Activated T-helper 17 cell treated with anti-CD3 and anti-CD28 coated beads, Interleukin-2, amount 50 U/mL, for 72 hours (primary cell): ENCODE measurements at places on chromosomes 2 and 18. TPM values are rescaled to one million over a fixed set of nuclear protein-coding genes. Genes with fewer than 3 reads are reported as not detected.

GRCh38 chr2:10329880-10330699 is 27.4 kb downstream of the HPCAL1 start:
- H3K4me1 ChIP-seq, result peaks cover 50% of the 10 kb centered on the region
- H3K4me3 ChIP-seq, result peak overlapping the region; percentile 88
- H3K36me3 ChIP-seq, result peaks cover 58% of the 10 kb centered on the region
- peak; percentile 9 for ATAC-seq

DNA sequence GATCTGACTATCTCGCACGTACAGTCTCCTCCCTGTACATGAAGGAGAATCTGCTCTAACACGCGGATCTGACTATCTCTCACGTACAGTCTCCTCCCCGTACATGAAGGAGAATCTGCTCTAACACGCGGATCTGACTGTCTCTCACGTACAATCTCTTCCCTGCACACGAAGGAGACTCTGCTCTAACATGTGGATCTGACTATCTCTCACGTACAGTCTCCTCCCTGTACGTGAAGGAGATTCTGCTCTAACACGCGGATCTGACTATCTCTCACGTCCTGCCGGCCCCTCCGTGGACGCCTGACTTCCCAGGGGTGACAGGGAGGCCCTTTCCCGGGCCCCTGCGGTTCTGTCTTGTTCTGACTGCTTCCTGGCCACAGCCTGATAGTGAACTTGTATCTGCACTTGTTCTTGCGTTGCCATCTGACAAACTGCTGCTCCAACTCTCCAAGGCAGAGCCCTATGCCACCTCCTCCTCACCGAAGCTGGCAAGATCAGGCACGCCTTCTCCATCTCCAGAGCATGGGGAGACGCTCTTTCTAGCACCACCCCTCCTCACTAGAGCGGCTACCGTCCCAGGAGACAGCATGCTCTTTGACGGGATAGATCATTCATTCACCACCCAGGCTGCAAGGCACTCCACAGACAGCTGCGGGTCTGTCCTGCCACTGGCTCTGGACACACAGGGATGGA is 238.6 kb downstream of the TWIST2 start:
- H3K4me1 ChIP-seq, result no peaks in the 10 kb centered on the region
- H3K4me3 ChIP-seq, result no peak overlapping the region

DNA sequence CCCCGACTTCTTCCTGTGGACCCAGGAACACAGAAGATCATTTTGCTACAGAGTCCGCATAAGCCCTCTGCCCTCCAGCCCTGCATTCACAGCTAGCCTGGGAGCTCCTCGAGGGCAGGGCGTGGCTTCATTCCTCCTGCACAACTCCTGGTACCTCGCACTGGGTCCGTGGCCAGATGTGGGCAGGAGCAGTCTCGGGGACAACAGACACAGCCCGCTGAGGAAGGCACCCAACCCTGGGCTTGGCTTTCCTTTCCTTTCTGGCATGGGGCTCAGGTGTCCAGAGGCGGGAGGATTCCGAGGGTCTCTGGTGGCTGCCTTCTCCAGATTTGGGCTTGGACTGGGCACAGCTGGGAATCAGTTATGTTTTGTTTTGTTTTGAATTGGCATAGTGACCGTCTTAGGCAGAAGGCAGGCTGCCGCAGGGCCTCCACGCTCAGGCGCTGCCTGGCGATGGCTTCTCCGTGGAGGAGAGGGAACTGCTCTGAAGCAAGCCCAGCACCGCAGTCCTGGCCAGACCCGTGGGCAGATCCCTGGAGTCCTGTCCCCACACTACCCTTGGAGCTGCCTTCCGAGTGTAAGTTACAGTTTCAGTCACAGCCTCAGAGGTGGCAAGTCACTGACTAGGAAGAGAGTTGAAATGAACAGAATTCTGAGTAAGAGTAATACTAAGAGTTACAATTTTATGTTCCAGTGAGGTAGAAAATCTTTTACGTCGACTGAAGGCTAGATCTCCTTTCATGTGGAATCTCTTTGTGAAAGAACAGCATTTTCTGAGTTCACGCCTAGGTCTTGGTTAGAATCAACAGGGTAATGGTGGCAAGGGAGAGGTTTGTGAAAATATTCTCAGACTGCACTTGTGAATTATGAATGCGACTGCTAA is 47.9 kb downstream of the LDLRAD4 start:
- H3K27ac ChIP-seq, result peak overlapping the region; percentile 95
- peak overlapping the region; percentile 88 for H3K4me3 ChIP-seq
- no peaks in the 10 kb centered on the region for H3K27me3 ChIP-seq
- peaks cover 51% of the 10 kb centered on the region for H3K4me1 ChIP-seq
- peak; percentile 82 for ATAC-seq
- H3K36me3 ChIP-seq, result no peaks in the 10 kb centered on the region

- ATAC-seq, result no peak
- peaks cover 15% of the 10 kb centered on the region for H3K36me3 ChIP-seq
Measured at GRCh38 chr2:69992310-69993047, 31.0 kb upstream of the ASPRV1 start.

- no peak overlapping the region for H3K27ac ChIP-seq
- H3K36me3 ChIP-seq, result no peaks in the 10 kb centered on the region
Measured at GRCh38 chr2:78718473-78718872, 307.0 kb upstream of the REG3G start.

- no peaks in the 10 kb centered on the region for H3K4me1 ChIP-seq
- no peaks in the 10 kb centered on the region for H3K27me3 ChIP-seq
- no peaks in the 10 kb centered on the region for H3K36me3 ChIP-seq
- H3K27ac ChIP-seq, result no peak overlapping the region
- H3K4me3 ChIP-seq, result no peak overlapping the region
Measured at GRCh38 chr2:16869711-16870110, 204.1 kb upstream of the CYRIA start.

DNA sequence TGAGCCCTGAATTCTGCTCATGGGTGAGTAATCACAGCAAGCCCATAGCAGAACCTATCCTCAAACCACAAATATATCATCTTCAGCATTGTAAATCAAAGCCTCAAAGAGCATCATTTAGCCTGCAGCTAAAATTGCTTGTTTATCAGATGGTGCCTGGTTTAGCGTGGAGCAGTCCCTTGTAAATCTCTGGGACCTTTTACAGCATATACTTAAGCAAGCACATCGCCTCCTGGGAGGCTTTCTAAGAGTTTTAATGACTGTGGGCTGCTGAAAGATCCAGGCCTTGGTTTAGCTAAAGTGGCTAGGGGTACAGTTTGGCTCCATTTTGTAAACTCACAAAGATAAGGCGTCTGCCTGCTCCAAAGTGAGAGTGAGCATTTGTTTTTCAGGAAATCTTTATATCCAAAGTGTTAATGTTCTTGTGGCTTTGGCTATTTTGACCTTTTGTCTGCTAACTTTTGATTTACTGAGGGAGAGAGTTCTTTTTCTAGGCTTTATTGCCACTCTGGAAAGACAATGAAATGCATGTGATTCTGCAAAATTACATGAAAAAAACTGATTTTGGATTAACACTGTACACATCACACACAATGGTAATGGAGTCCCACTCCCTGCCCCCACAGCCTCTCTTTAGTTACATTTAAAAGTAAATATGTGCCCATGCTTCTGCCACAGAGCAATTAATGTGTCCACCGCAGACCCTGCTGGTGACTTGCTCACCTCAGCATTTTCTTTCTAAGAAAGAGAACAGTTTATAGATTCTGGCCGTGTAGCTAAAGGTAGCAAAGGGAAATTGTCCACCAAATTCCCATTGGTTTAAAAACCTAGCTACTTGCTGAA is 194.8 kb downstream of the LNPK start:
- no peaks in the 10 kb centered on the region for H3K36me3 ChIP-seq
- no peaks in the 10 kb centered on the region for H3K4me1 ChIP-seq
- no peak overlapping the region for H3K27ac ChIP-seq
- no peak for ATAC-seq
- H3K27me3 ChIP-seq, result peaks cover 17% of the 10 kb centered on the region

- H3K27ac ChIP-seq, result peak overlapping the region; percentile 83
- peak overlapping the region; percentile 79 for H3K4me3 ChIP-seq
- peak; percentile 58 for ATAC-seq
- H3K27me3 ChIP-seq, result no peaks in the 10 kb centered on the region
- H3K36me3 ChIP-seq, result no peaks in the 10 kb centered on the region
Measured at GRCh38 chr2:147663962-147664361, 180.9 kb upstream of the ACVR2A start.

DNA sequence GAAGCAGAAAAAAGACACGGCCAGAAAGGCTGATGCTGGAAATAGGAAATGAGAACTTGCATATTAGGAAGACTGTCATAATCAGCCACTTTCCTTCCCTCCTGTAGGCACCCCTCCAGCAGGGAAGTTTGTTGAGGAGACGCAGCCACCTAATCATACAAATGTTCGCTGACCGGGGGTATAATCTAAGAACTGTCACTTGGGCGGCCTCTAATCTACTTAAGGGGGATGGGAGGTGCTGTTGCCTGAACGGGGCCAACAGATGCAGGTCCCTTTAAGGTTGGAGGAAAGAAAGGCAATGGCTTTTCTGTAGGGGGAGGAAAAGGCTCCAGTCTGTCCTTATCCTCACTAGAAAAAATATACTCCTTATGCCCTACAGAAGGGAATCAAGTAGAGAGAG is 50.6 kb downstream of the DNAJC10 start:
- ATAC-seq, result no peak
- H3K4me3 ChIP-seq, result no peak overlapping the region
- H3K36me3 ChIP-seq, result peaks cover 100% of the 10 kb centered on the region
- no peaks in the 10 kb centered on the region for H3K27me3 ChIP-seq
- no peaks in the 10 kb centered on the region for H3K4me1 ChIP-seq

- peak overlapping the region; percentile 98 for H3K27ac ChIP-seq
- H3K4me1 ChIP-seq, result peaks cover 28% of the 10 kb centered on the region
- H3K36me3 ChIP-seq, result peaks cover 21% of the 10 kb centered on the region
- no peaks in the 10 kb centered on the region for H3K27me3 ChIP-seq
Measured at GRCh38 chr2:134119117-134119712, 134.7 kb upstream of the MGAT5 start.

- no peaks in the 10 kb centered on the region for H3K4me1 ChIP-seq
- ATAC-seq, result no peak
- no peaks in the 10 kb centered on the region for H3K36me3 ChIP-seq
- H3K27me3 ChIP-seq, result peaks cover 9% of the 10 kb centered on the region
Measured at GRCh38 chr2:107721178-107721577, 105.5 kb upstream of the RGPD4 start.

- no peaks in the 10 kb centered on the region for H3K27me3 ChIP-seq
- peaks cover 23% of the 10 kb centered on the region for H3K4me1 ChIP-seq
- H3K36me3 ChIP-seq, result no peaks in the 10 kb centered on the region
- peak overlapping the region; percentile 74 for H3K27ac ChIP-seq
- peak overlapping the region; percentile 33 for H3K4me3 ChIP-seq
Measured at GRCh38 chr2:207291625-207292252, 126.0 kb upstream of the KLF7 start.

ASIC4 gene
- 0.56 TPM for total RNA-seq

LIPG gene
- not detected for total RNA-seq
